NCI-H187 treated with DMSO at 0.1 percent for 48 hours (cell line): ENCODE measurements at places on chromosomes 7 and 10.

- DNase-seq = no peak
Observed at GRCh38 chr10:124534231-124534798, 72.7 kb downstream of the LHPP start.

GRCh38 chr7:151820491-151821105 lies 56.3 kb downstream of the PRKAG2 start:
- DNase-seq = no peak

DNA sequence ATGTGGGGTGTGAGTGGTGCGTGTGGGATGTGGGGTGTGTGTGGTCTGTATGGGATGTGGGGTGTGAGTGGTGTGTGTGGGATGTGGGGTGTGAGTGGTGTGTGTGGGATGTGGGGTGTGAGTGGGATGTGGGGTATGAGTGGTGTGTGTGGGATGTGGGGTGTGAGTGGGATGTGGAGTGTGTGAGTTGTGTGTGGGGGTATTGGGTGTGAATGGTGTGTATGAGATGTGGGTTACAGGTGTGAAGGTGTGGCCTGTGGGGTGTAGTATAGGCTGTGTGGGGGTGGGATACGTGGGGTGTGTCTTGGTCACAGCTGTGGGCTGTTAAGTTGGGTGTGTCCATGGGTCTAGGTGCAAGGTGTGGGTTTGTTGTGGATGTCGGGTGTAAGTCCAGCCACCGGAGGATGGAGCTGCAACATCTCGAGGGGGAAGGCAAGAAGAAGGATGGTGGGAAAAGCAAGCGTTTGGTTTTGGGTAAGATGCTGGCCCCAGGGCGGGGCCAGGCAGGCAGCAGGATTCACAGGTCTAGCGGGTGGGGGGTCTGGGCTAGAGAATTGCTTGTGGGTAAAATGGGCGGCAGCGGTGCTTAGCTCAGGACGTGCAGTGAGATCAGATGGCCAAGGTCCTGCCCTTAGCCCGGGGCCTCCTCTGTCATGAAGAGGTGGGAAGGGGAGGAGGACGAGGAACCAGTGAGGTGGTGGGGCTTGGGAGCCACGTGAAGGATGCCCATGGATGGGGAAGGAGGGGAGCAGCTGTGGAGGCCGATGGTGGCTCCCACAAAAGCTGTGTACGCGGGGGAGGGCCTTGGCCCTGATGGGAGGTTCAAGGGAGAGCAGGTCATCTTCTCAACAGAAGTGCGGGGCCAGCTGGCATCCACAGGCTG lies 60.1 kb downstream of the CFAP46 start:
- no peak for DNase-seq

GRCh38 chr10:73408061-73408460 lies 5.8 kb downstream of the ANXA7 start:
- DNase-seq = no peak

GRCh38 chr10:109062371-109062770 lies 860.9 kb downstream of the XPNPEP1 start:
- no peak for DNase-seq

- no peak for DNase-seq
Observed at GRCh38 chr10:2014541-2014940, 277.2 kb upstream of the ADARB2 start.
